SHP77 (cell line): ENCODE measurements at places on chromosomes 3 and 15.

DNA sequence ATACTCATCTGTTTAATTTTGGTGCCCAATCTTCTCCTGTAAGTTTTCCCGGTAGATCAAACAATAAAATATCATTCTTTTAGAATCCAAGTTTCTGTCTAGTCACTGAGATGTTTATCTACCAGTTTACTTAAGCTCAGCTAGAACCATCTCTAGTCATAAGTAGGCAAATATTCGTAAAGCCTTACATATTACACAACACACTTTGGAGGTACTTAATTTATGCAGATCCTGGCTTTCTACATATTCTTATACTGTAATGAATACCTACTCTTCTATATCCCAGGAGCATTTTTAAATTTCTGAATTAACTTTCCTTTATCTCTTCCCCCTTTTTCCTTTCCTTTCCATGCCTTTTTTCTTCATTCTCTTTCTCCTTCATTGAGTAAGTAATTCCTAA, 185.9 kb upstream of the ZBTB20 start:
- no peak for DNase-seq

DNA sequence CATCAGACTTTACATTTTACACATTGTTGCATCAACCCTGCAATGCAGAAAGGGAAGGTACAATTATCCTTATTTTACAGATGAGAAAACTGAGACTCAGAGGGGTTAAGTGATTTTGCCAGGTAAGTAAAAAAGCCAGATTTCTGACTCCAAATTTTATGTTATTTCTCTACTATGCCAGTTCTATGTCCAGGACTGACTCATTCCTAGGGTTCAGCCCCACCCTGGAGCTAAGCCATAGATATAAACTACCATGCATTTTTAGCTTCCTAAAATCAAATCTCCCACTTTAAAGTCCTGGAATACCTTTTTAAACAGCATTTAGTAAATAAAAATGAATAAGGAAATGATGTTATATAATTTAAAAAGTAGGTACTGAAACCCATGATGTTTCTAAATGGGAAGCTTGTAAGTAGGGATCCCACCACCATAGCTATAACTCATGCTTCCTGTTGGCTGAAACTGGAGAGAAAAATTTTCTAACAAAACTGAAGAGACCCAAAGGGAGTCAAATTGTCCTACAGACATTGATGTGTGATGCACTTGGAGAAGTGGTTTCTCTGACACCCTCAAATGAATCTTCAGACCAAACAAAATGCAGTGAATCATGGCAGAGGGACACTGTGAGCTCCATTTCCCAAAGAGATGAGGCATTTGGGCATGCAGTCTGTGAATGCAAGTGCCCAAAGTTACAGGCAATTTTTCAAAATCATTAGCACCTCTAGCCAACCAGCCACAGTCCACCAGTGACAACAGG, 301.7 kb upstream of the UMPS start:
- no peak for DNase-seq

- no peak for DNase-seq
Observed at GRCh38 chr15:39357480-39358268, 223.2 kb upstream of the THBS1 start.

GRCh38 chr3:67531181-67532101, 123.0 kb downstream of the SUCLG2 start:
- no peak for DNase-seq

DNA sequence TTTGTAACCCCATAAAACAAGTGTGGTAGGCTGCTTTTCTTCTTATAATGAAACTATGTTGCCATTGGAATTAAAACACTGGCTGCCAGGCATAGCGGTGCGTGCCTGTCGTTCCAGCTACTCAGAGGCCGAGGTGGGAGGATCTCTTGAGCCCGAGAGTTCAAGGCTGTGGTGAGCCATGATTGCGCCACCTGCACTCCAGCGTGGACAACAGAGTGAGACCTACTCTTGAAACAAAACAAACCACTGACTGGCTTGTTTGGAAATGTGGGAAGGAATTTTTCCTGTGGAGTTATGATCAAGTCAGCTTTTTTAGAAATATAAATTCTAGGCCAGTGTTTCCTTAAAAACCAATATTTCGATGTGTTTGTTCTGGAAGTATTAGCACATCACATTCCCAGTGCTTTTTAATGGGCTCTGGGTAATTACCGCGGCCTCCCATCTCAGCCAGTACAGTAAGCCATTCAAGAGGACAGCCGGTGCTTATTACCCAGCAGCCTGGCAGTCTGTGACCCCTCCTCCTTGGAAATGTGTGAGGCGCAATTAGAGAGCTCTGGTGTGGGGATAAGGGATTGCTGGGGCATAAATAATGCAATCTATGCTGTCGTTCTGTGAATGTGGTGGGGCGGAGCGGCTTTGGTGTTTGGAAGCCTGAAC, 58.3 kb upstream of the TRAK1 start:
- DNase-seq = peak; percentile 8

DNA sequence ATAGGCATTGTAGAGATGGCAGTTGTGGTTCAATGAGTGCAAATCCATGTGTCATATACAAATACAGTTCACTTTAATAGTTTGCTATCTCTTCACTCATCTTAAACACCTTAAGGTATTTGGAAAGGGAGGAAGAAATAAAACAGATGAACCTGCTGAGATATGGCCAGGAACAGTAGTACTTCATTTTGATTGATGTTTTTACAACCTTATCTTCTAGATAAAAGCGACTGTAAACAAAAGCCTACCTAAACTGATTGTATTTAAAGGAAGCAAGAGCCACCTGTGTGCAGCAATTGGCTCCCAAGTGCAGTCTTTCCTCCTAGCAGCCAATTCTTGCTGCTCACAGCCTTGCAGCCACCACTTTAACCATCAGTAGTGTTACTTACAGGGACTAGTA, 217.7 kb downstream of the CDIN1 start:
- DNase-seq = no peak

DNA sequence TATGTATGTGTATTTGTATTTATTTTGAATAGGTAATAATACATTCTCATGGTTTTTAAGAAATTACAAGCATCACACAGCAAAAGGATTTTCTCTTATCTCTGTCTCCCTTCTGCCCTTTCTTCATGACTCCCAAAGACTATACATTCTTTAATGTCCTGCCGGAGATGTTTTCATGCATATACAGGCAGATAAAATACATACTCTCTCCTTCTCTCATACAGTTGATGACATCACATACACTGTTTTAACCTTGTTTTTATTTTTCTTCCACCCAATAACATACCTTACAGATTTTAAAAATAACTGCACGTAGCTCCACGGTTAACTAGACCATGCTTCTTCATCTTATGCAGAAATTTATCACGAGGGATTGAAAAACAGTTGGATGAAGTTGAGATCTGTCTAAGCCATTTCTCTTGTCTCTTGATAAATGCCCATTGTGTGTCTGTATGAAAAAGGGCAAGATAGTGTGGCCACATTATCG, 249.8 kb downstream of the EDEM1 start:
- DNase-seq = no peak

- DNase-seq = no peak
Observed at GRCh38 chr15:71275566-71276335, 160.5 kb downstream of the THSD4 start.

- DNase-seq = no peak
Observed at GRCh38 chr15:29612096-29612495, 210.2 kb downstream of the TJP1 start.

DNA sequence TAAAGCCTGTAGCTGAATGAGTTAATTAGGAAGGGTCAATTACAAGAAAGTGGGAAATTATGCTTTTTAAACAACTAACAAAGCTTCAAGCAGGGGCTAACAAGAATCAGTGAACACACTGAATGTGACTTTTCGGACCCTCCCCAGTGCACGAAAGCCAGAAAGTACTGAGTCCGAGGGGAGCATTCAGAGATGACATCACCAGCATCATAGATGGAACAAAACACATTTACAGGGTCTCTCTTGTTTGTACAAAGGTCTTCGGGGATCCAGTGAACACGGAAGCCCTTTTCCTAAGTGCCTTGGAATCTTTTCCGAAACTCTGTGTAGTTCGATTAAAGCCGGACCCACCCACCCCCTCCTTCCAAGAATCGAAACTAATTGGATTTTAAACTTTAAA, 829 bp downstream of the DCP1A start:
- DNase-seq = no peak

DNA sequence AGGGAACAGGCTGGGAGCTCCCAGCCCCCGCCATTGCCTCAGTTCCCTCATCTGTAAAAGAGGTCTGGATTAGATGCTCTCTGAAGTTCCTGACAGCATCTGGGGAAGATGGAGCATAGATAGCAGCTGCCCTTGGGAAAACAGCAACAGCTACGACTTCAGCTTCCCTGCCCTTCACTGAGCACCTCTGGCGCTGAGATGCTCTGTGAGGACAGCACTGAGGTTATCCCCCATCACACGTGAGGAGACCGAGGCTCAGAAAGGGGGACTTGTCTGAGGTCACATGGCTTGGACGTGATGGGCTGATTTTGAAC, 11.1 kb upstream of the RPL29 start:
- no peak for DNase-seq

DNA sequence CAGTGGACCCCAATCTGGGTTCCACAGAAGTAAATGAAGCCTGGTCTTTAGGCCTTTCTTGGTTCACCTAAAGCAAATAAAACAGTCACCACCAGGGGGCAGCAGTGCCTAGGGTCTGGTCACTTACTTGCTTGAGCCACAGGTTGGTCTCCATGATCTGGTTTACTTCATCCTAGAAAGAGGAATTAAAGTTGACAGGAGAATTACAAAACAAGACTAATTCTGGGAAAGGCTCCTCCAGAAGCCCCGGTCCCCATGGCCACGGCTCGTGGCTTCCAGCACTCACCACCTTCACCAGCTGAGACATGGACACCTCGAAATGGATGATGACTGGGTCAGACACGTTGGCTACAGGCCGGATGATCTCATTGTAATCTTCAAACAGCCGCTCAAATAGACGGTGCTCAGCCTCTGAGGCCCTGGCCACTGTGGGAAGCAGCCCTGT, 2.3 kb downstream of the CHRNA3 start:
- peak; percentile 82 for DNase-seq

DNA sequence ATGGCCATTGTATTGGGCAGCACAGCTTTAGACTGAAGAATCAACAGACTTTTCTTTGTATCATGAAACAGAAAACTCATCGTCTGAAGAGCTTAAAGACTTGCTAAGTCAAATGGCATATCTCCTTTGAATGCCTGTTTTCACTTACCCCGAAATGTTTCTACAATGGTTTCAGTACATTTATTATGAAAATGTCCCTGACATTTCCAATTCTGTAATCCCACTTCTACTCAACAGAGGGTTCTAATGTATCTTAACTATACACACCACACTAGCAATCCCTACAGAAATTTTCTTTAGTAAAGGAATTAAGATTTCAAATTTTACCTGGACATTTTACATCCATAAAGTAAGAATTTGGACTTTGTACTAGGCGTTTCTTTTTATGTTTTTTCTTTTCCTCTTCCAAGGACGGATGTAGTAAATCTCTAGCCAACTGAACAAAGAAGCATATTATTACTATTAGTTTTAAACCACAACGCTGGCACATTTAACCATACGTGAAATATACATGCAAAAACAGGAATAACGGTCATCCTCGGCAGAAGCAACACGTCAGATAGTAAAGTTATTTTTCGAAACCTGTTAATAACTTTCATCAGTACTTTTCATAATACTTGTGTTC, 1.1 kb downstream of the RPS27L start:
- DNase-seq = no peak

DNA sequence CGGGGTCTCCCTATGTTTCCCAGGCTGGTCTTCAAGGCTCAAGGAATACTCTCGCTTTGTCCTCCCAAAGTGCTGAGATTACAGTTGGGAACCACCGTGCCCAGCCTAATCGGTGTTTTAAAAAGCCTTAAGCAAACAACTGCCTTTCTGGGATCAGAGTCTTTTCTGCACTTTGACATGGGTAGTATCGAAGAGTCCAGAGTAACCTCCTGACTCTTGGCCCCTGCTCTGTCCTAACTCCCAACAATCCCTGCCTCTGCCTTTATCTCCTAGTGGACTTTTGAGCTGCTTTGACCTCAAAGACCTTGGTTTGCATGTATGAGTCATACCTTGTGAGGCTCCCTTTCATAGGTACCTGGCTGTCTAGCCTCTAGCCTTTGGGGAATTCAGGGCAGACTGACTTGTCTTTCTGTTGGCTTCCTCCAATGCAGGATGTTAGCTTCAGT, 21.0 kb upstream of the HACD2 start:
- DNase-seq = no peak

DNA sequence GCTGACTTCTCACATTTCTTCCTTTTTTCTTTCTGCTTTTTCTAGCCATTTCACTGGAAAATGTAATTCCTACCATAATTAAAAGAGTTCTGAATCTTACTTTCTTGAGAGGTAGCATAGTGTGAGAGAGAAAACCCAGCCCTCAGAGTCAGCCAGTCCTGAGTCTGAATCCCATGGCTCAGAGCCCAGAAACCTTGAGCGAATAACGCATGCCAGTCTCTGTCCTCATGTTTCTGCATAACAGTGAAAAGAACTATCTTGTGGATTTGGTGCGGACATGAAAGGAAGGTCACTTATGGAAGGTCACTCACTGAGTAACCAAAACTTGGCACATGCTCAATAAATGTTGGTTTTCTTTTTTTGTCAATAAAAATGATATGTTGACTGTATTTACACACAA, 29.3 kb upstream of the SLCO3A1 start:
- no peak for DNase-seq

DNA sequence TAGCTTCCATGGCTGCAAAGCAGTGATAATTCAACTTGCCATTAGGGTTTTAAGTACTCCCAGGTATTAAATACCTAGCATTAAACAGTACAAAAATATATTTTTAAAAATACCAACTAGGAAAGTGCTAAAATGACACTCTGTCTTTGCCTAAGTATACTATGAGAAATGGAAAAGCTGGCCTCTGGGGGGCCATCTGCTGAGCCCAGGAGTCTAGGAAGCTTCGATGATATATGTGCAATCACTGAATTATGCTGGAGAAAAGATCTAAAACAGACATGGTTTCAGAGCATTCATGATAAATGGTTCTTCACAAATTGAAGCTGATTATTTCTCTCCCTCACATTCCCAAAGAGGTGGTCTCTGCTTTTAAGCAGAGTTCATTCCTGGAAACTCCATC, 191.8 kb downstream of the OPA1 start:
- no peak for DNase-seq

DNA sequence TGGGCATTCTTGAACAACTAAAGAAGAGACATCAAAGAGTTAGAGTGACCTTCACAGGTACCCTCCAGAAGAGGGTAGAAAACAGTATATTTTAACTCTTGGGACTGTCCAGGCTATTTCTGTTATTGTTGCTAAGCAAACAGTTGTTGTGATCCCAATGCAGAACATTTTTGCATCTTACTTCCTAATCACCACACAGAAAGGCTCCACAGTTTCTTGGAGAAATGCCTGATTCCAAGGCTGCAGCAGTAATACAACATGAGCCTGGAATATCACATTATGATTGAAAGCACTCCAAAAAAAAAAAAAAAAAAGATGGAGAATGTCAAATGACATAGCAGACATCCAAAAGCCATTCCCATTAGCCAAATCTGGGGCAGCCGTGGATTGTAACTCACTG, 195.6 kb downstream of the CTNNB1 start:
- no peak for DNase-seq

GRCh38 chr3:142278451-142278850, 53.1 kb upstream of the GK5 start:
- no peak for DNase-seq
